ENCODE measurements at places on chromosomes 16 and 17. TPM values are rescaled to one million over a fixed set of nuclear protein-coding genes. Genes with fewer than 3 reads are reported as not detected.
A peak's percentile ranks its signal among the peaks of the same experiment; 100 is the strongest.

The PRR35 gene
- not detected for total RNA-seq

- DNase-seq = no peak
Measured at GRCh38 chr16:2507052-2507659, 6.6 kb upstream of the ATP6V0C start.

DNA sequence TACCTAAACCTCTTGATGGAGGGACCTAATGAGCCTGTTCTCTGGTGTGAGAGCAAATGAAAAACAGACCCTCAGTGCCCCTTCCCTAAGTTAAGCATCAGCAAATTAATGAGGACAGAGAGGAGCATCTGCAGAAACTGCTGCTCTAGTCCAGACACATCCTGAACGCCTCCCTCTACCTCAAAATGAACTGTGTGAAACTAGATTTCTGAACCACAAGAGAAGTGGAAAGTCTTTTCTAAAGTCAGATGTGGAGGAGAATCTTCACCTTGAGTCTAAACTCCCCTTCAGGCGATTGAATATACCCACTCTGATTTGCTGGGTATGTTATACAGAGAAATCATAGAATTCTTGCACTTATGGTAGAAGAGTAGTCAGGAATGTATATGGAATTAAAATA, 104.4 kb upstream of the AMZ2 start:
- no peak for DNase-seq

GRCh38 chr17:58378733-58379510, 26.9 kb upstream of the SUPT4H1 start:
- DNase-seq = no peak

GRCh38 chr16:86828653-86829052, 250.3 kb downstream of the FOXL1 start:
- DNase-seq = no peak

DNA sequence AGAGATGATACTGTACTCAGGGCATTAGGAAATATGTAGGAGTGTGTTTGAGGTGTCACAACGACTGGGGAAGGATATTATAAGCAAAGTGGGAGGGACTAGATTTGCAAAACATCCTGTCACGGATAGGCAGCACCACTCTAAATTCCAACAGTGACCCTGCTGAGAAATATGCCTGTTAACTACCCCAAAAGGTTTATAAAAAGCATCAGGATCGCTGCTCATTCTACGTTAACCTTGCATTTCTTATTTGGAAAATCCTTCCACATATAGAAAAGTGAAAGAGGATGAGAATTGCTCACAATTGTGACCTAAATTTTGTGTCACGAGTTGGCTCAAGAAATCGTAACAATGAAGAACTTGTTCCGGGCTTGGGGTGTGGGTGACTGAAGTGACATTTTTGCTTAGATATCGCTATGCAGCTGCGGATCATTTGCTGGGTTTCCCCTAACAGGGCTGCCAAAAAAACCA, 51.6 kb downstream of the N4BP1 start:
- DNase-seq = no peak

DNA sequence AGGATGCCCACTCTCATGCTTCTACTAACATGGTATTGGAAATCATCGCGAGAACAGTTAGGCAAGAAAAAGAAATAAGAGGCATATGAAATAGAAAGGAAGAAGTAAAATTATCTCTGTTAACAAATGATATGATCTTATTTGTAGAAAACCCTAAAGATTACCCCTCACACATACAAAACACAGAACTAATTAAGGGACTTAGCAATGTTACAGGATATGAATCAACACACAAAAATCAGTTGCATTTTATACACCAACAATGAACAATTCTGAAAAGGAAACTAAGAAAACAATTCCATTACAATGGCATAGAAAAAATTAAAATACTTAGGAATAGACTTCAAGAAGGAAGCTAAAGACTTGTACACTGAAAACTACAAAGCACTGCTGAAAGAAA, 2.7 kb upstream of the CAPNS2 start:
- DNase-seq = no peak

DNA sequence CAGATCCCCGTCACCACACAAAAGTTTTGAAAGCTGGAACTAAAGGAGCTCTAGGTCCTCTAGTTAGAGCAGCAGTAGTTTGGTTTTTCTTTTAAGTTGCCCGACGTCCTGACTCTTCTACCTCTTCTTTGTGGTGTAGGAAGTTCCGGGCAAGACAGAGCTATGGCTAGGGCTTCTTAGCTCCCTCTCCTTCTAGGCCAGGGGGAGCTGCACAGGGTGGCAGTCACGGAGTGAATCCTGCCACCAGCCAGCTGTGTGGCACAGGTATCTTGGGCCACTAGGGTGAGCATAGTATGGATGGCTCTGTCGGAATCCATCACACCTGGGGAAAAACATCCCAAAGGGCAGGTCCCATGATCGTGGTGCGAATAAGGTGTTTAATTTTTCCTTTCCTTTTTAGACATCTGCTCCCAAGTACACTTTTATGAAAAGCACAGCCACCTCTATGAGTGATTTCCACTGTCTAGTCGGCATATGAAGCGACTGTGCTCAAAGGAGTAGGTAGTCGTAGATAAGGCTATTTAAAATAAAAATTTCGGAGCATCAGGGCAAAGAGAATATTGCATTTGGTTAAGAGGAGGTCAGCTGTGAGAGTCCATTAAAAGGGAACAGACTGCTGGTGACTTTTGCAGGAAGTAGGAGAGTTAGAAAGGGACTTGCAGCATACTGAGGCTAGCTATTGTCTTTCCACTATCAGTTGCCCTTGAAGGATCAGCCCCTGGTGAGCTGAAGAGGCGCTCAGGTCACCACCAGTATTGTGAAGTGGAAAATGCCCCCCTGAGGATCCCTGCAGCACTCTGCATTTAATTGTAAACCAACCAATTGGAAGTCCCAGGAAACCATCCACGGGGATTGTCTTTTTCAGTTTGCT, 2.1 kb downstream of the PRKCA start:
- no peak for DNase-seq

DNA sequence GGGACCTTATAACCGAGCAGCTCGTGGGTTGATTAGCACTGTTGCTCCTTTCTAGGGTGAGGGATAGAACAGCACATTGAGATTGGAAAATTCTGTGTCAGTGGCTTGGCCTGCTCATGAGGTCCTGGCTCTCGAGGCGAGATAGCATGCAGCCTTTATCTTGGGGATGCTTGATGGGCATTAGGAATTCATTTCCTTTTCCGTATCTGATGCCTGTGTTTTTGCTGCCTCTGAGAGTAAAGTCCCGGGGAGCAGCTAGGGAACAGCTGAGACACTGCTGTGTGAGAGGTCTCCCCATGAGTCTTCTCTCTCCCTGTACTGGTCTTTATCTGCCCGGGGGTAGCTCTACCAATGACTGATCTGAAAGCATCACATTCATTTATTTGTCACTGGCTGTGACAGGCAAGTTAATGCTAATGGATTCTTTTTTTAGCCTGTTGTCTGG, 14.5 kb downstream of the MSI2 start:
- no peak for DNase-seq

The CLDN9 gene
- not detected for total RNA-seq

The LLGL2 gene
- total RNA-seq = 7.6 TPM

GRCh38 chr17:63547083-63547523, 3.2 kb upstream of the DCAF7 start:
- no peak for DNase-seq

The TMEM204 gene
- 24.7 TPM for total RNA-seq

The MYH11 gene
- total RNA-seq = 28.9 TPM

GRCh38 chr17:8475781-8476180, 40.1 kb downstream of the NDEL1 start:
- no peak for DNase-seq

- no peak for DNase-seq
Measured at GRCh38 chr16:78821335-78821734, 721.9 kb downstream of the WWOX start.

GRCh38 chr16:63289834-63290460, 1253.7 kb upstream of the CDH8 start:
- DNase-seq = no peak

DNA sequence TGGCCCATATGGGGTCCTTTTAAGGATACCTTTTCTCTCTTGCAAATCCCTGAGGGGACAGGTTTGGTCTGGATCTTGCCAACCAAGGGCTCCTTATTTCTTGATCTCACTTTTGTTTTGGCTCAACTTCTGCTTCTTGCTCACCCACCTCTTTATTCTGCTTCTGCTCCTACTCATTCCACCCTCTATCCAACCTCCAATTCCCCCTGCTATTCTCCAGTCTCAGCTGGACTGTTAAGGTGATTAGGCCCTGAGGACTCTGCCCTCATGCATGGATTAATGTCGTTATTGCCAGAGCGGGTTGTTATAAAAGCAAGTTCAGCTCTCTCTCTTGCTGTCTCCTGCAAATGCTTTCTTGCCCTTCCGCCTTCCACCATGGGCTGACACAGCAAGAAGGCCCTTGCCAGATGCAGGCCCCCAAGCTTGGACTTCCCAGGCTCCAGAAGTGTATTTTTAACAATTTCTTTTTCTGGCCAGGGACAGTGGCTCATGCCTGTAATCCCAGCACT, 29.8 kb downstream of the LAT start:
- no peak for DNase-seq

- no peak for DNase-seq
Measured at GRCh38 chr17:62998665-62999393, 32.8 kb downstream of the TANC2 start.

DNA sequence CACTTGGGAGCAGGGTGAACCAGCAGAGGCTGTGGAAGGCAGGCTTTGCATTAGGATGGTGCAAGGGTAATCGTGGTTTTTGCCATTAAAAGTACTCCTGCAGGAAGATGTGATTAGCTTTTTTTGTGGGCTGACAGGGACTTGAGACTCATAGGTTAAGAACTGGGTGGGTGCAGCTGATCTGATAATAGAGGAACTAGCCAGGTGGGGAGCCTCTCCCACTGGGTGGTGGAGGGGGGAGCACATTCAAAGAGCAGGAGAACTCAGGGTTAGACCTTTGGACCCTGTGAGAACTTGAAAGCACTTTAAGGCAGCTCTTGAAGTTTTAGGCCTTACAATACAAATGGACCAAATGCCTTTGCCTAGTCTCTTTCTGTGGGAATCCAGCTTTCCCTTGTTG, 32.4 kb downstream of the CCL4 start:
- no peak for DNase-seq

DNA sequence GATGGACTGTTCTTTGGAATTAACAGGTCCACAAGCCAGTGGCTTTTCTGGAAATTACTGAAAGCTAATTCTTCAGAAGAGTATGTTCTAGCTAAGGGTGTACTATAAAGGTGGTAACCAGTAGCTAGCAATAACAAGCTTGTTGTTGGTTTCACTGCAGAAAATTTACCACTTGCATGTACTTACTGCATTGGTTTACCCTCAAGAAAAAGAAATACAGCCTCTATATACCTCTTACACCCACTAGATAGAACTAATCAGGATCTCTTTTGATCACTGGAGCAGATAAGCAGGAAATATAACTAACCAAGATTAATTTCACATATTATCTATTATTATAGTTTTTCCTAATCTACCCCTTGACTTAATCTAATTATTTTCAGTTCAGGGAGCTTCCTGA, 184.9 kb upstream of the TBX2 start:
- DNase-seq = no peak

DNA sequence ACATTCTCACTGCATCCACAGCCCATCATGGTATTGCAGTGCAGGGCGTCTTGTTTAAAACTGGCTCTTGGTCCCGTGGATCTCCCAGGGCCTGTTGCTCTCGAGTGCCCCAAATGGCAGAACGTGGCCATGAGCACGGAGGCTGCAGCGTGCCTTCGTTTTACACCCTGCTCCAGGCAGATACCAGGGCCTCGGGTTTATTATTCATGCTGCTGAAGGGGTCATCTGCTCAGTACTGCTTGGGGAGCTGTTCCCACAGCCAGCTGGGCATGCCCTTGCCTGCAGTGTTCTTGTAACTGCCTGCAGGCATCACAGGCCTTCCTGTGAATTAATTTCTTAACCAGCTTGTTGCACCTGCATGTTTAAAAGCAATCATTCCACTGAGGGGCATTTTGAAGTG, 129.7 kb upstream of the CHMP6 start:
- no peak for DNase-seq

The ANKRD40 gene
- total RNA-seq = 82.4 TPM

- DNase-seq = no peak
Measured at GRCh38 chr16:11571549-11571948, 15.2 kb downstream of the LITAF start.

- DNase-seq = peak; percentile 38
Measured at GRCh38 chr17:3888343-3889171, 4.3 kb downstream of the CAMKK1 start.

GRCh38 chr17:66228887-66229782, at the start of gene APOH:
Gene APOH, minus strand, starts transcription at chr17:66229415. Its CDS starts 36 bp downstream, at chr17:66229379.
- no peak for DNase-seq

GRCh38 chr17:64259922-64260321, 3.1 kb downstream of the TEX2 start:
- DNase-seq = no peak

The CRISPLD2 gene
- total RNA-seq = 428 TPM

All from omental fat pad (tissue), 4 donors.